ENCODE measurements at places on chromosomes 6 and 20.

GRCh38 chr20:46117704-46118467 is at the start of gene CD40:
TSS of gene CD40 (plus strand) at chr20:46118314. CDS start at chr20:46118344, 30 bp downstream.
- peak; percentile 36 for DNase-seq

DNA sequence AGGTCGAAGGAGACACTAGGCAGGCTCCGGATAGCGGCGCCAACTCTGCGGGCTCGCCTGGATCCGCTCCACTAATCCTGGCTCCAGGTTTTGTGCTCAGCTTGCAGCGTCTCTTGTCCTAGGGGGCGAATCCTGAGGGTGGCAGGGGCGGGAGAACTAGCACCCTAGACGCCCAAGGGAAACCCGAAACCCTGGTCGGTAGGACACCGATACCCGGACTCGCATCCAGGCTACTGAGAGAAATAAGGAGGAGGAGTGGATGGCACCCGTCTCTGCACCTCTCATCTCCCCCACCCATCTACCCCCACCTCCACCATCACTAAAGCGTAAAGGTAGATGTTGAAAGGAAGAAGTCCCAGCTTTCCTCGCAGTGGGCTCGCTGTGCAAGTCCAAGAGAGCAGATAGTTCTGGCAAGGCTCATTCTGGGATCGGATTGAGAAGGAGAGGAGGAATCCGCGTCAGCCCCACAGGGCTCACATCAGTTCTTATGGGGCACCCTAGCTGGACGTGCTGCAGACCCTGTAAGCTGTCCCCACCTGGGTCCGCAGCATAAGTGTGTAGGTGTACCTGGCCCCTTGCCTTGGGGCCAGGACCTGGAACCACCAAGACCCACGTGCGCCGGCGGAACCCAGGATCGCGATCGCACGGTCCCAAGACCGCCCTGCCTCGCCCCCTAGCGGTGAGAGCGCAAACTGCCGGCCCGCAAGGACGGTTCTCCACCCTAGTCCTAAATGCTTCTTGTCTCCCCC is 6.9 kb downstream of the SLC32A1 start:
- peak; percentile 78 for DNase-seq

DNA sequence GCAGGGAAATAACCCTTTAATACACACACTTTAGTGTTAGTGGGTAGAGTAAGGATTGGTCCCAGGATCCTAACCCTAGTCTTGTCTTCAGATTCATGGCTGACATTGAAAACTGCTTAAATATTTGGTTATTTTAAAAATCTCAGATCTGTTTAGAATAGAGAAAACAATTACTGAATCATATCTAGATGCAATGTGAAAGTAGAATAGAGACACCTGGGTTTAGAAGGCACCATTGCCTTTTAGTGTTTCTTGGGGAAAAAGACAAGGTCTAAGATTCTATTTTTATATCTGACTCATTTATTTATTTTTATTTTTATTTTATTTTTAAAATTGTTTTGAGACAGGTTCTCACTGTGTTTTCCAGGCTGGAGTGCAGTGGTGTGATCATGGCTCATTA is 6.0 kb downstream of the DDX43 start:
- no peak for DNase-seq

- no peak for DNase-seq
Observed at GRCh38 chr20:536426-537010, 7.1 kb downstream of the CSNK2A1 start.

DNA sequence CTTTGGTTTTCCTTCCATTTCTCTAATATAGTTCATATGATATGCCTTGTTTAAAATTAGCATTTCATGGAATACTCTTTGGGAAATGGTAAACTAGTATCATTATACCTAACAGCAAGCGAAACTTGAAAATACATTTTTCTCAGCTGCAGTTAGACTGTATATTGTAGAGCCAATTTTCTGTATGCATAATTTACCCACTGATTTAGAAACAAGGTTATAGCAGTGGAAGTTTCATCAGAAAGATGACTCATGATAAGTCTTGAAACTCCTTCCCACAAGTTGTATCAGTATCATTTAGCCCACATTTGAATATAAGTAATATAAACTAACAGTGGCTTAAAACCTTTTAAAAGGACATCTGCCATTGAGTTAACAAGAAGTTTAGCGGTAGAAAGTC is 164.8 kb upstream of the BMP5 start:
- peak; percentile 1 for DNase-seq

DNA sequence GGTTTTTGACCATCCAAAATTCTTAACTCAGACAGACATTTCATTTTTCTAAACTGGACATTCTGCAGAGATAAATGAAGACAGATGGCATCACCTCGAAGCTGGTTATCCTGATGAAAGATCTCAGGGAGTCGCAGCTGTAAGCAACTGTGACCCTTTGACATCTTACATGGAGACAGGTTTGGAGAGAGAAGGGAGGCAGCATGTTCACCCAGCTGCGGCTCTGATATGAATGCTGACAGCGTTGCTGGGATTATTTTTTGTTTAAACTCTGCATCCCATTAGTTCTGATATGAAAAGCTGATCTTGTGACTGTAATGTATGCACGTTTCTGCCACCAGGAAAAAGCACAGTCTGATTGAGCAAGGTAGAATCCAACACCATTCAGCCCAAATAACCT is 89.4 kb downstream of the C6orf118 start:
- DNase-seq: no peak

- DNase-seq: no peak
Observed at GRCh38 chr6:167846997-167847606, 20.4 kb downstream of the AFDN start.

GRCh38 chr20:51769976-51770615 is 1.9 kb upstream of the ATP9A start:
- no peak for DNase-seq

- DNase-seq: no peak
Observed at GRCh38 chr6:81683912-81684311, 68.6 kb downstream of the TENT5A start.

GRCh38 chr20:58655328-58656107 is 4.4 kb downstream of the STX16 start:
- DNase-seq: no peak
